NCI-H510A (cell line): ENCODE measurements at places on chromosomes 5 and 9.

GRCh38 chr9:123821619-123822018, 108.3 kb downstream of the DENND1A start:
- DNase-seq = no peak

DNA sequence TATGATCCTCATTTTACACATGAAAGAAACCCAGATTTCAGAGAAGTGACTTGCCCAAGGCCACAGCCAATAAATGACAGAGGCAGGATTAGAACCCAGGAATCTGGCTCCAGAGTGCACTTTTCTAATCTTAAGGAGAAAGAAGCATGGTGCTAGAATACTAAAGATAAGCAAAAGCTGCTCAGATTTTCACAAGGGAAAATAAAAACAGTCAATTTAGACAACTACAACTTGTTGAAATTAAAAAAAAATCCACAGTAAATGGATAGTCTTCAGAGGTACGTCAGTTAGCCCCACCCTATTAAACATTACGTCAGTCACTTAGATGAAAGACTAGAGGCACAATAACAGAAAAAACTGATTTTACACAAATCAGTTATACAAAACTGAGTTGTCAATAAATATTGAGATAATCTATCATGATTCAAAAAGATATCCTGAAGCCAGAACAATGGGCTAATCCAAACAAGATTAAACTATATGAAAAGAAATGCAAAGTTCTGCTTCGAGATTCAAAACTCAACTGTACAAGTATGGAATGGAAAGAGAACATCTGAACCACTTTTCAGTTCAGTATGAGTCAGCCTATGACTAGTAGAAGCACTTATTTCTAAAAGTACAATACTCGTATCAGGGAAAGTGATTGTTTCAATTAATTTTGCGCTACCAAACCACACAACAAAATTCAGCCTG, 9.3 kb downstream of the TMEM245 start:
- no peak for DNase-seq

DNA sequence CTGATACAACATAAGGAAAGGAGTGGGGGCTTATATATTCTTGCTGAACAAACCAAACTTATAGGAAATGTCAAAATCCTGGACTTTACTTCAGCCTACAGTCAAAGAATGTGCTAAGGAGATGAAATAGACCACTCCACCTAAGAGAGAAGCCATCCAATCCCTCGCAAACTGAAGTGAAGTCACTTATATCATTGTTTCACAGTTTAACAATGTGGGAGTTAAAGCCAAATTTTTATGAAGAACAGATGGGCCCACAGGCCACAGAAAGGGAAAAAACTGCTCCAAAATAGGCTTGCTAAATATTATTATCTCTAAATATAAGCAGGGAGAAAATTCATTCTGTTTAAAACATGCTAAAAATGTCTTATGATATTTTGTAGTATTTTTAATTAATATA, 233.3 kb downstream of the GAS1 start:
- no peak for DNase-seq

- DNase-seq = no peak
Measured at GRCh38 chr9:16368237-16369087, 502.0 kb downstream of the BNC2 start.
